ENCODE measurements at places on chromosomes 13 and 19.

- DNase-seq: no peak
Observed at GRCh38 chr13:73991884-73992283, 142.3 kb downstream of the KLF12 start.

DNA sequence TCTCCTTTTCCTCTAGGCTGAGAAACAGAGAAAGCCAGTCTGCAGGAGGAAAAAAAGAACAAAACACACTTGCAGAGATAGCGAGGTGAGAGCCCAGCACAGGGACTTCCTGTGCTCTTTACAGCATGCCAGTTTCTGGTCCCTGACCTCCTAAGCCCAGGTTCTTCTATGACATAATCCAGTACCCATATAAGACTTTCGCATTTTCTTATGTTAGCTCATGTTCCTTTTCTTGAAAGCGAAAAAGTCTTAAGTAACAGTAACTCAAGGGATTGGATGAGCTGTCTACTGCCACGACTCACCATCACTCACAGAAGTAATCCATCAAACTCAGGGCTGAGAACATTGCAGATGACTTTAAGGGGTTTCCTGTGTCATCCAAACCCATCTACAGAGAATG is 17.4 kb downstream of the CCDC70 start:
- no peak for DNase-seq

GRCh38 chr19:57511484-57511883 is 11.7 kb downstream of the ZNF773 start:
- no peak for DNase-seq

- no peak for DNase-seq
Observed at GRCh38 chr19:48081106-48081505, 29.5 kb downstream of the PLA2G4C start.

- no peak for DNase-seq
Observed at GRCh38 chr13:74074723-74075122, 59.5 kb downstream of the KLF12 start.

DNA sequence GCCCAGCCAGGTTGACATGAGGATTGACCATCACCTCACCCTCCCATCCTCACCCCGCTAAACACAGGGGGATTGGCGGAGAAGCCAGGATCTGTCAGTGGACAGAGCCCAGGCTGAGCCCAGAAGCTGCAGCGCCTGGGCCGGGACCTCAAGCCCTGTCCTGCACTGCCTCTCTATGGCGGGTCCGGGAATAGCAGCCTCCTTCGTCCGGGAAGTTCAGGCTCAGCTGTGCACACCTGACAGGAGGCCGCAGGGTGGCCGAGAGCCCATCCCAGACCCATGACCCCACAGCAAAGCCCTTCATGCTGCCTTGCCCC is 67.8 kb downstream of the SPACA7 start:
- peak; percentile 76 for DNase-seq
